ENCODE measurements at places on chromosomes 3 and 15.

GRCh38 chr3:2950159-2950558 lies 160.0 kb downstream of the IL5RA start:
- no peak for DNase-seq

- no peak for DNase-seq
These were observed 18.9 kb downstream of the EFCAB12 start for GRCh38 chr3:129409541-129409940.

DNA sequence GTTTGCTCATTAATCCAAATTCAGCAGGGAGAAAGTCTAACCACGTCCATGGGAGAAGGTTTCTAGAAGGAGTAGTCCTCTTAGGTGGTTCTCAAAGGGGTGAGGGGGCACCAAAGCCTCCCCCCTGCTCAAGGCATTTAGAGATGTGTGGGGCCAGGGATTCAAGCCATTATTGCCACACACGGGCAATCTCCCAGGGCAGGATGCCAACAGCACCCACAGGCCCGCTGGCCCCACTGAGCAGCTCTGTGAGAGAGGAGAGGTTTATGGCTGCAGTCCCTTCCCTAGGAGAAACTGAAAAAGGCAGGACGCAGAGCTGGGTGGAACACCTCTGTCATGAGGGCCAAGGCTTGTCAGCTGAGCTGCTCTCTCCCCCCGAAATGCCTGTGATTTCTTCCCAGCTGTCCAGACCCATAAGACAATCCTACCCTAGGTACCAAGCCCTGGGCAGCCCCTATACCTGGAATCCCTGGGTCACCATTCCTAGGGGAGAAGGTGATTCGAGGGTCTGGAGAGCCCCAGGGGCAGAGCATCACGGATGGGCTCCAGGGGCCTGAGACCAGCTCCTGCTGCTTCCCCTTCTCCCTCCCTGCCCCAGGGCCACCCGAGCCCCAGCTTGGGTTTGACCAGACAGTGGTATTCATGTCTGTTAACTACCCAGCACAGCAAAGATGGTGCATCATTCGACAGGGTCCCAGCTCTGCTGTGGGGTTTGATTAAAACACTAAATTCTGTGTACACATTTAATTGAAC lies 39.0 kb downstream of the WHAMM start:
- DNase-seq: no peak

DNA sequence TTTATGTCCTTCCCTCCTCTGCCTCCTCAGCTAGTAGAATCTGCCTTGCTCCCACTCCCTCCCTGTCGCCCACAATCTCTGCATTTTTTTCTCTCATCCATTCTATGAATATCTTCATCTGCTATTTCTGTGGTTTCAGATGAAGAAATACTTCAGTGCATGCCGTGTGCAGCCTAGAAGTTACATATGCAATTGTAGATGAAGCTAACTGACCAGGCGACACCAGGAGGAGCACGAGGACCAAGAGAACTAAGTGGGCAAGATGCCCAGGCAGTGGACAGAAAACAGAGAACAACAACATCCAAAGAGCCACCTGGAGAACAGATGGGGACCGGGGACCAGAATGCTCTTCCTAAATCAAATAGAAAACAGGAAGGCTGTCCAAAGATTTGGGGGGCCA lies 121.4 kb upstream of the ATP11B start:
- no peak for DNase-seq

- no peak for DNase-seq
These were observed 17.0 kb downstream of the APH1B start for GRCh38 chr15:63294359-63294758.

DNA sequence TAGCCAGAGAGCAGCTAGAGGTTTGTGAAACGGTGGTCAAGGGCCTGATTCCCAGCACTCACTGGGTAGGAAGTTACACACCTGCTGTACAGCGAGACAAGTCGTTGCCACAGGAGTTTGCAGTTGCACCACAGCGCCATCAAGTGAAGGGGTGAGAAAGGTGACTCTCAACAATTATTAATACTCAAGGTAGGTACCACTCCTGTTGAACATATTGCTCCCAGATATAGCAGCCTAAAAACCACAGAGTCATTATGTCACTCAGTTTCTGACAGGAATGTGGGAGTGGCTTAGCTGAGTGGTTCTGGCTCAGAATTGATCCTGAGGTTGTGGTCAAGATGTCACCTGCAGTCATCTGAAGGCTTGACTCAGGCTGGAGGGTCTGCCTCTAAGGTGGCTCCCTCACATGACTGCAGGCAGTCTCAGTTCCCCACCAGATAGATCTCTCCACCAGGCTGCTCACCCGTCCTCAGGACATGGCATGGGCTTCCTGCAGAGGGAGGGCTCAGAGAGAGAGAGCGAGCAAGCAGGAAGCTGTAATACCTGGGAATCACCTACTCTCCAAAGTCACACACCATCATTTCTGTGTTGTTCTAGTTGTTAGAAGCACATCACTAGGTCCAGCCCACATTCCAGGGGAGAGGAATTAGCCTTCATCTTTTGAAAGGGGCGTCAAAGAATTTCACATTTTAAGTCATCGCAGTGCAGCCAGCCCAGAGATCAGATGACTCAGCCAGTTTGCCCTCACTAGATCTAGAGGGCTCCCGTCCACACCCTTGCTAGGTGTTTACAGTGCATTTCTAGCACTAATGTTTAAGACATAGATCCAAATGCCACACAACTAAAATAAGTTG lies 17.0 kb upstream of the ANO10 start:
- no peak for DNase-seq

DNA sequence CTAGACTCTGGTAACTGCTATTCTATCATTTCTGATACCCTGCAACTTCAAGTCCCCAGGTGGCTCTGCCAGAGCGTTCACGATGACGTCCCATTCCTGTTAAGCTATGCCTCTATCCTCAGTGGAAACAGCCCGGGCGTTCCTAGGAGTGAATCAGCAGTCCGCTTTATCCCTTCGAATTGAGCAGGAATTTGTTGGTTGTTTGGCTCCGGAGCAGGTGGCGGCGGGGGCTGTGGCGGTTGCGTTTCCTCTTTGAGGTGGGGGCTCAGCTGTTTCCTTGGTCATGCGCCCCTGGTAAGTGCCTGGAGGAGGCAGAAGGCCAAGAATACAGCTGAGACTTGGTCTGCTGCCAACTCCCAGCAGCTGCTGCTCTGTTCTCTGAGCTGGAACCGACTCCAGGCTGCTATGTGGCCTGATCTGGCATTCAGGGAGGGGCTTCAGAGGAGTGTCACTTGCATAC lies 25.2 kb downstream of the ARPP21 start:
- DNase-seq: peak; percentile 75
